Brain (organoid and tissue), 16 donors: ENCODE measurements at places on chromosomes 11 and 22.

GRCh38 chr11:128342511-128343134 is 244.7 kb downstream of the ETS1 start:
- no peak for DNase-seq

DNA sequence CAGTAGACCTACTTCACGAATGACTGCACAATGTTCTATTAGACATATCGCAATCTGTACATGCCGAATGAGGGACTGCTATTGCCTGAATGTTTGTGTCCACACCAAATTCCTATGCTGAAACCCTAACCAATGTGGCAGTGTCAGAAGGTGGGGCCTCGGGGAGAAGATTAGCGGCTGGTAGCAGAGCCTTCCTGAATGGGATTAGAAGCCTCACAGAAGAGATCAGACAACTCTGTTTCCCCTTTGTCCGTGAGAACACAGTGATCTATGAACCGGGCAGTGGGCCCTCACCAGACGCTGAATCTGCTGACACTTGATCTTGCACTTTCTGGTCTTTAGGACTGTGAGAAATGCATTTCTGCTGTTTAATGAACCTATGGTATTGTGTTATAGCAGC is 33.1 kb downstream of the LRFN4 start:
- no peak for DNase-seq

- DNase-seq: no peak
Measured at GRCh38 chr11:80929031-80929805, 1488.4 kb upstream of the TENM4 start.

- DNase-seq: no peak
Measured at GRCh38 chr11:64841592-64842365, 2.7 kb downstream of the CDC42BPG start.

GRCh38 chr11:2578929-2579270 is 120.9 kb downstream of the KCNQ1OT1 start:
- DNase-seq: no peak

DNA sequence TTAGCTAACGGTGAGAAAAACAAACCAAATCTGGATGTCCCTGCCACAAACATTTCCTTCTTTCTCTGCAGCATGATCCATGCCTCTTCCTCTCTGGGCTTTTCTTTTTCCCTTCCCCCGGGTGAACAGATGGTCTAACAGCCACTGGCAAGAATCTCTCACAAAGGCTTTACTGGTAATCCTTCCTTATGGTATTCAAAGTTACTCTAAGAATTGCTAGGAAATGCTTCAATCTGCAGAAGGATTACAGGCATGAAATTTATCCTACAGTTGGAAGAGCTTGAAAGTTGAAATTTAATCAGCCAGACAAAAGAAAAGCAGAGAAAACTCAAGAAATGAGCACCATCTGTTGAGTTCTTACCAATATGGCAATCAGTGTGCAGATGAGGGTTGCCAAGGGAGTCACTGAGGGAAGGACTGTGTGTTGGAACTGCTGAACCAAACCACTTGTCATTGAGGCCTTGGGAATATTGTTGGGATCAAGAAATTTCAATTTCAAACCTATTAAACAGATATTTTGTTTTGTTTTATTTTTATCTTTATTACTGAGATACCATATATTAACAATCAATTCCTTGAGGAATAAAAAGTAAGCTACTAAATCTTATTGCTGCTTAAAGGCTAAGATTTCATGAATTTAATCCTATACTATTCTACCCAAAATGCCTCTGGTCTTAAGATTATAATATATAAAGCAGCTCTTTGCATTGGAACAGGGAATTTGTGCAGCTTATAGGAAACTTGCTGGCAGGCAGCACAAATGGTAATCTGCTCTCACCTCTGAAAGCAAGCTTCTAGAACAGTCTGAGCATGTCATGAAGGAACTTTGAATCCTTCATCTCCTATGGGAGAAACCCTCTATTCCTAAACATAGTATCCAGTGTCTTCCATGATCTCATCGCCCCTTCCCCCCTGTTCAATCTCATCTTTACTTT is 29.7 kb upstream of the NDUFC2 start:
- peak; percentile 98 for DNase-seq

DNA sequence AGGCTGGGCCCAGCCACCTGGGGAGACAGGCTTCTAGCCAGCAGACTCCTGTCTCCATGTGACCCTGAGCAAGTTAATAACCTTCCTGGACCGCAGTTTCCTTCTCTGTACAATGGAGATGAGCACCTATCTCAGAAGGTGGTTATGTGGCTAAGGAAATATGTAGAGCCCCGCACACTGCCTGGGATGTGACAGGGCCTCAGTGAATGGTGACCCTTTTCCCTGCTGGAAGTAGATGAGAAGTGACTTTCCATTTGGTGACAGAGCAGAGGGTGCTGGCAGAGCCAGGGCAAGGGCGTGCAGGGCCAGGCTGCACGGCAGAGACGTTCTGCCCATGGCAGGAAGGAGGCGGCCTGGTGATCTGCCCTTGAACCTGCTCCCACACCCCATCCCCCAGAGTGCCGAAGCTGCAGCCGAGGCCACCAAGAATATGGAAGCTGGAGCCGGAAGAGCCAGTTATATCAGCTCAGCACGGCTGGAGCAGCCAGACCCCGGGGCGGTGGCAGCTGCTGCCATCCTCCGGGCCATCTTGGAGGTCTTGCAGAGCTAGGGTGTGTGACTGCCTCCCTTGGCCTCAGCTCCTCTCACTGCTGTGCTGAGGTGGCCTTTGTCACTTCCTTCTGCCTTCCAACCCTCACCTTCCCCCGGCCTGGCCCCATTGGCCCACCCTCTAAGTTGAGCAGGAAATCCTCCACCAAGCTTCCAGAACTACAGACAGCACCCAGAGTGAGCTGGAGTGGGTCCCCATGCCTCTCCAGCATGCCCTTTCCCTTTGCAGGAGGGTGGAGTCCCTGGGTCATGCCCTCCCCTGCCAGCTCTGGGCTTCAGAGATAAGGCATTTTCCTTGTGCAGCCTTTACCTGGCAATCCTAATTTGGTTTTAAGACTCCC is 13.2 kb downstream of the TKFC start:
- DNase-seq: no peak

DNA sequence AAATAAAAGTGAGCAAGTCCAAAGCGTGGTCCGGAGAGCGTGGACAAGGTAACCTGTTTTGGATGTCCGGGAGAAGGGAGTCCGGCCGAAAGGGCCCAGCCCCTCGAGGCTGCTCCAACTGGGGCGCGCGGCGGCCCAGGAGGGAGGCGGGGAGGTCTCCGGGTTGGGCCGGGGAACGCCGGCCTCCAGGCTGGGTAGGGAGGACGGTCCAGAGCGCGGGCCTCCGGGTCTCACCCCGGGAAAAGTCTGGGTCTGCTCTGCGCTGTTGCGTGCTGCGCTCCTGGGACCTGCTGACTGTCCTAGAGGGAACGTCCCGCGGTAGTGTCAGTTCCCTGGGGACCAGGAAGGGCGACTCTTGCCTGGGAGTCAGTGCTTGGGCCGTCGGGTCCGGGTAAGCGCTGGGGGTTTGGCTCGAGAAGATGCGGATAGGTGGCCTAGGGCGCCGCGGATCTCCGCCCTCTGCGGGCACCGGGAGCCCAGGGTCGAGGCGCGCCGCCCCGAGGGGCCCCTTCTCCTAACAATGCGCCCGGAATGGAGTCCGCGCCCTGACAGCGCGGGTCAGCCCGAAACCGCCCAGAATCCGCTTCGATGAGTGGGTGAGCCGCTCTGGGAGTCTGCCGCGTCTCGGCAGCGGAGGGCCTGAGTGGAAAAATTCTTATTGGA is 988 bp upstream of the FLI1 start:
- DNase-seq: no peak
